ENCODE measurements at places on chromosomes 16 and 17.

DNA sequence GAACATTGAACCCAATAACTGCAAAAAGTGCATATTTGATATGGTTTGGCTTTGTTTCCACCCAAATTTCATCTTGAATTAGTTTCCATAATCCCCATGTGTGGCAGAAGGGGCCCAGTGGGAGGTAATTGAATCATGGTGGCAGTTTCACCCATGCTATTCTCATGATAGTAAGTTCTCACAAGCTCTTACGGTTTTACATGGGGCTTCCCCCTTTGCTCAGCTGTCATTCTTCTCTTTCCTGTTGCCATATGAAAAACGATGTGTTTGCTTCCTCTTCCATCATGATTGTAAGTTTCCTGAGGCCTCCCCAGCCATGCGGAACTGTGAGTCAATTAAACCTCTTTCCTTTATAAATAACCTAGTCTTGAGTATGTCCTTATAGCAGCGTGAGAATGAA is 127.6 kb downstream of the CHD9NB start:
- DNase-seq = no peak

DNA sequence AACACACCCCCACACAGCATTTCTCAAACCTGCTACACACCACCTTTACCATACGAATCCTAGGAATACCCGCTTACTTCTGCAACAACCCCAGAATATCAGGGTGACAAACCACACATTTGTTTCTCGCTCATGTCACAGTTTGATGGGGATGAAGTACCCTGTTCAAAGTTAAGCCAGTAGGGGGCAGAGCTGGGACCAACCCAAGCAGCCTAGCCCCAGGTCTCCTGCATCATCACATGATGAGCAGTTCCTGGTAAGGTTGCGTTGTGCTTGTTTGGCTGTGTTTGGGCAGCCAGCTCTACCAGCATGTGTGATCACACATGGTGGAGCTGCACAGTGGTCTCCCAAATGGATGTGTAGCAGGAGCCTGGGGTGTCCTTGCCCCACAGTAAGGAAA is 103.6 kb upstream of the C16orf82 start:
- no peak for DNase-seq

GRCh38 chr17:53571342-53571741 is 251.4 kb upstream of the KIF2B start:
- DNase-seq = no peak

DNA sequence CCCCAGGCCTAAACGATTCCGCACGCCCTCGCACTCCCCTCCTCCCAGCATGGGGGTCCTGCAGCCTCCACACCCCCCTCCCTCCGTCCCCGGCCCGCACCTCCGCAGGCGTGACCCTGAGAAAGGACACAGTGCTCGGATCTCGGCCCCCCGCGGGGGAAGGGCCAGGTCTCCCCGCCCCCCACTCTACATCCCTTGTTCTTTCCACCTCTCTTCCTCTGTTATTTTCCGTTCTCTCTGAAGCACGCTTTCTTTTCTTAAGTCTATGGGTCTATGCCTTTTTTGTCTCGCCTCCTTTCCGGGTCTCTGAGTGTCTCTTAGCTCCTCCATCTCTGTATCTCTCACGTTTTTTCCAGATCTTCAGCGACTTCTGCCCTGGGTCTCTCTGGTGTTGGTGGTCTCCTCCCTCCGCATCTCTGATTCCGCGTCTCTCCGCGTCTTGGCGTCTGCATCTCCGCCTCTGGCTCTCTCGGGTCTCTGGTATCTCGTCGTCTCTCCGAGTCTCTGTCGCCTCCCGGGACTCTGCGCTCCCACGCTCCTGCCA is 2.1 kb upstream of the HES7 start:
- no peak for DNase-seq

- DNase-seq = no peak
Measured at GRCh38 chr17:41369713-41370112, at the start of gene KRT33B. Gene KRT33B (minus strand): TSS chr17:41369813. CDS start chr17:41369750, 63 bp downstream.

DNA sequence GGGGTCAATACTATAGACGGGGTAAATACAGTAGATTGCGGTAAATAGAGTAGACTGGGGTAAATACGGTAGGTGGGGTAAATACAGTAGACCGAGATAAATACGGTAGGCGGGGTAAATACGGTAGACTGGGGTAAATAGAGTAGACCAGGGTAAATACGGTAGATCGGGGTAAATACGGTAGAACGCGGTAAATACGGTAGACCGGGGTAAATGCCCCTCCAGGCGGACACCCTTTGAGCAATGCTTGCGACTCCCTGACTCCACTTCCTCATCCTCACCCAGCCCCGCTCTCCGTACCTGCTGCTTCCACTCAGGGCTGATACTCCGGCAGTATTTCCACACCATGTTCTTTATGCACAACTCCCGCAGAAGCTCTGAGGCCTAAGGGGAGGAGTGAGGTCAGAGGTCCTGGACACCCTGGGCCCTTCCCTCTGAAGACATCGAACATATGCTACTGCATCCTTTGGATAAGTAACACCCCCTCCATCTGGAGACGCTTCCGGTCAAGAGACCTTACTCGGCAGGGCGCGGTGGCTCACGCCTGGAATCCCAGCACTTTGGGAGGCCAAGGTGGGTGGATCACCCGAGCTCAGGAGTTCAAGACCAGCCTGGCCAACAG is 13.3 kb upstream of the CRK start:
- DNase-seq = no peak

DNA sequence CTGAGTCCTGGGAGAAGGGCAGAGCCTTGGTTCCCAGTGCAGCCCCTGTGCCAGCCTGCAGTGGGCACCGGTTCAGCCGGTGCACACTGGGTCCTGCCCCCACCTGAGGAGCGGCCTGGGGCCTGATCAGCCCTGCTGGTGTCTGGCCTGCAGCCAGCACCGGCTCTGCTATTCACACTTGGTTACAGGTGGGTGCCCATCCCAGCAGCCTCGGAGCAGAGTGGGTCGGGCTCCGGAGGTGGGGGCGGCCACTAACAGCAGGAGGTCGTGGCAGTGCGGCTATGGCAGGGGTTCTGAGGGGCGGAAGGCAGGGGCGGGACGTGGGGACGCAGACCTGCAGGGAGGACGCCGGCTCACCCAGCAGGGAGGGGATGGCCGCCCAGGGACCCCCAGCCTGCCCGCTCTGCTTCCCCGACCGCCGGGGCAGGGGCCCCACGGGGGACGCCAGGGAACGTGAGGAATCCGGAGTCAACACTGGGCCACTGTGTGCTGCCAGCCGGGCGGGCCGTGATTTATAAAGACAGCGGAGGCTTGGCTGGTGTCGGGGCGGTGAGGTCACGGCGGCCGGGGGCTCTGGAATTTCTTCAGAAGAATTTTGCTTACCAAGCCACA is 20.3 kb downstream of the METRNL start:
- no peak for DNase-seq

DNA sequence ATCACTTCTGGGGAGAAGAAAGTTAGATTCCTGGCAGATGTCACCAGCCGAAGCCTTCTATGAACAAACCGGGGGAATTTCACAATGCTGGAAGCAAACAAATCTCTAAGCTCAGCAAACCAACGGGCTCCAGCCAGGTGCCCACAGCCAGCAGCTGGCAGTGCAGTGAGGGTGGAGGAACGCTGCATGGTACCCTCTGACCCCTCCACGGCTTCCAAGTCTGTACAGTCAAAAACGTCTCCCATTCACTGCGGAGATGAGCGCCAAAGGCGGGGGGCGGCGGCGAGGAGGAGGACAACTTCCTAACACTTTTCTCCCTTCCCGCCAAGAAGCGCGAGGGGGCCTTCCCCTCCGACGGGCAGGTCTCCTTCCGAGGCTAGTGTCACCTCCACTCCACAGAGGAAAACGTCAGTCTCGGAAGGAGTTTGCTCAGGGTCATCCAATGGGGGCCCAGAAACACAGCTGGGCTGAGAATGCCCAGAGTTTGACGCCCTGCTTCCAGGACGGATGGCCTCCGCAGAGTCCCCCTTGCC is 924 bp downstream of the ZNF598 start:
- DNase-seq = no peak

DNA sequence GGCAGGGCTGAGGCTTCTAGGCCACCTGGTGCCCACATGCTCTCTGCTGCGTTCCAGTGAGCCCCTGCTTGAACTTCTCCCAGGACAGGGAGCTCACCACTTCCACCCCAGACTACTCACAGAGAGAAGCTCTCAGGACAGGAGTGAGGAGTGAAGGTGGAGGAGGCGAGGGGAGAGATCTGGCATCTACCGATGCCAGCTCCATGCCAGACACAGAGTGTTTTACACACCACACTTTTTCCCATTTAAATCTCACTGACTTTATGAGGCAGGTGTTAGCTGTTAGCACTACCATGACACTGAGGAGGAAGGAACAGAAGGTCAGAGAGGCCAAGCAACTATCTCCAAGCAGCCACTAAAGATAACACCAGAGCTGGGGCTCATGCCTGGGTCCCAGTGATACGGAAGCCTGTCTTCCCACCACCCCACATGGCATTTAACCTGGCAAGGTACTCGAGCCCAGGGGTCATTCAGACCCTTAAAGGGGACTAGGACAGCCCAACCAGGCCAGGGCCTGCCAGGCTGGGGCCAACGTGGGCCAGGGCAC is 6.8 kb downstream of the FAM83G start:
- DNase-seq = peak; percentile 45

DNA sequence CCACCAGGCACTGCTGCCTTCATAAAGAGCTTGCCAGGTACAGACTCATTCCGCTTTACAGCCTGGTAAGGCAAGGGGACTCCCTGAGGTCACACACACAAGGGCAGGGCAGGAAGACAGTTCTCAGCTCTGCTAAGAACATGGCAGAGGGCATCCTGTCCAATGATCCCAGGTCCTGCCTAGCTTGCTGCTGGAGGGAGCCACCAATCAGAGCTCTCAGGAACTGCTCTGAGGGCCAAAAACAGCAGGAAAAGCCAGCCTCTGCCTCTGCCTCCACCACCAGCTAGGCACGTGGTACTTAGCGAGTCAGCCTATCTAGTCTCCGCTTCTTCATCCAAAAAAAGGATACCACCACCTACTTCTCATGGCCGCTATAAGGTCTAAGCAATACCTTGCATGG is 66.1 kb downstream of the GTF3C1 start:
- DNase-seq = no peak

- no peak for DNase-seq
Measured at GRCh38 chr17:44844390-44844830, 3.3 kb upstream of the HIGD1B start.

DNA sequence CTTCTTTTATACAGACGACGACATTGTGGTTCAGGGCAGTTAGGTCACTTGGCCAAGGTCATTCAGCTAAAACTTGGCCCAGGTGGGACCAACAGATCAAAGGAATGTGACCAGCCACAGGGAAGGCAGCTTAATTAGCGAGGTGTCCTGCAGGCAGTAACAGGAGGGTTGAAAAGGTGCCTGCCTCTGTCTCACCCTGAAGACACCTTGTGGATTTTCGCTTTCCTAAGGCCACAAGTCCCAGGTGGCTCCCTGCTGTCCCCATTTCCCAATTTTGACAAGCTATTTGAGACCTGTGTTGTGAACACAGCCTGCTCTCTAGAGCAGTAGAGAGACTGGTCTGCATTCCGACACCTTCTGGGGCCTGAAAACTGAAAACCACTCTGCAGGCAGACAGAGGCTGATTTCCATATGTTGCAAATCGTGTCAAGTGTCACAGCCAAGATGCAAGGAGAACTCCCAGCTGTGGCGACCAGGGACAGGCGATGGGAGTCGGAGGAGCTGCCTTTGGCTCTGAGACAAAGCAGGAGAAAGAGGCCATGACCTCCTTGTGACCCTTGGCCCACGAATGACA is 593.1 kb upstream of the CDH5 start:
- DNase-seq = no peak

DNA sequence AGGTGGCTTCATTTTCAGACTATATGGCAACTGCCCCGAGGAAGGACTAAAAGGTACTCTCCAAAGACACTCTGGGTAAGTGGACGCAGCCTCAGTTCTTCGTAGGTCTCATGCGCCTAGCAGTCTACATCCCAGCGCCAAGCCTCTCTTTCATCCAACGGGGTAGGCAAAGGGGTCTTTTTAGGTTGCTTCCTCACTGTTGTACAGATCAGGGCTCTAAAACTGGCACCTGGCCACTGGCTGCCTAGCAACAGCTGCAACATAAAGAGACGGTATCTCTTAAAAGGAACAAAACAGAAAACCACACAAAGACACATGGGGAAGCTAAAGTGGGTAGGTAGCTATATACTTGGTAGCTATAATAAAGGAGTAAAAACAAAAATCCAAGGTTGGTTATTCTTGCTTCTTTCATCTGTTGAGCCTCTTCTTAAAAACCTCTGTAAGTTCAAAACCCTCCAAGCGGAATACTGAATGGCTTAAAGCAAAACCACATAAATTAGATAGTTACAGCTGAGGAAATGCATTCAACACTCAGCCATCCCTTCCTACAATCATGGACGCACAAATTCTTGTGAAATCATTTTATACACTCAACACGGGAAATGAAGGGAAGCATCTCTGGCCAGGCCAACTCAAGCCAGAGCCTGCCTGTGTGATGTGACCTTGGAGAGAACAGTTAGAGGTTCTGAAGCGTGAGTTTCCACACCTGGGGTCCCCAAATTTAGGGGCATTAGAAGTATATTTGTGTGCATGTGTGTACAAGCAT is 22.7 kb downstream of the CYTH1 start:
- no peak for DNase-seq

DNA sequence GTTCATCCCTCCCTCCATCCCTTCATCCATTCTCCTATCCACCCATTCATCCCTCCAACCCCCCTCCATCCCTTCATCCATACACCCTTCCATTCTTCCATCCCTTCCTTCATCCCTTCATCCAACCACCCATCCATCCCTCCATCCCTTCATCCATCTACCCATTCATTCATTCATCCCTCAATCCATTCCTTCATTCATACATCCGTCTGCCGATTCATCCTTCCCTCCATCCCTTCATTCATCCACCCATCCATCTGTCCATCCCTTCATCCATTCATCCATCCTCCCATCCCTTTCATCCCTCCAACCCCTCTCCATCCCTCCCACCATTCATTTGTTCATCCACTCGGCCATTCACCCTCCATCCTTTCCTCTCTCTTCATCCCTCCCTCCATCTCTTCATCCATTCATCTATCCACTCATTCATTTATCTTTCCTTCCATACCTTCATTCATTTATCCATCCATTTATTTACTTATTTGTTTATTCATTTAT is 95.7 kb downstream of the FOXL1 start:
- DNase-seq = no peak

DNA sequence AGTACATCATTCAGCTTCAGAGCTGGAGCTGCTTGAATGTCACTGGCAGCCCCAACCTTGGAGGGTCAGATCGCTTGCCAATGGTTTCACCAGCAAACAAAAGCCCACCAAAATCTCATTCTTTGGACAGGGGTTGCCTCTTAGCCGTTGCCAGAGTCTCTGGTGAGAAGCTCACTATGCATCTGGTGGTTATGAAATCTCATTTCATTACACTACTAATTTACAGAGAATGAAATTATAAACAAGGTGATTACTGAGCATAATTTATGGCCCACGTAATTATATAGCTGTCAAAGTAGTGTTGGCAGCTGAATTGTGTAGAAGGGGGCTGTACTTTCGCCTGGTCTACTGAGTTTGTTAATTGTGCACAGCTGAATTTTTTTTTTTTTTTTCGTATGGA is 688.9 kb upstream of the KIF2B start:
- DNase-seq = no peak

DNA sequence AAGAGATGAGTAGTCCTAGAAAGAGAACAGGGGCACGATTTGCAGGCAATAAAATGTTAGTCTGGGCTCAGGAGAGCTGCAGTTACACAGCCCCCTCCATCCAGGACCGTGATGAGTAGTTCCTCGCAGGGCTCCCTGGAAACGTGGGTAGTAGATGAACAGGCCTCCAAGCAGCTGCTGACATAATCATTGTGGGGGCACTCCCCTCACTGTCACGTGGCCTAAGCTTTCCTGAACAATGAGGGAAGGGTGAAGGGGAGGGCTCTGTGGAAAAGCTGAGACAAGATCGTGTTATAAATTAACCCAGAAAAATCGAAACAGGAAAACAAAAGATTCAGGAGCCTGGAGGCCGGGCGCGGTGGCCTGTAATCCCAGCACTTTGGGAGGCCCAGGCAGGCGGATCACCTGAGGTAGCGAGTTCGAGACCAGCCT is 1.3 kb upstream of the PER1 start:
- no peak for DNase-seq

All from CMK (cell line).